ENCODE measurements at places on chromosomes 7 and 10.
A peak's percentile ranks its signal among the peaks of the same experiment; 100 is the strongest.

GRCh38 chr10:110919349-110919931 is at the start of gene SHOC2:
TSS of gene SHOC2 (plus strand) at chr10:110919604. CDS start at chr10:110964359, 44,755 bp downstream.
- peak; percentile 97 for DNase-seq

DNA sequence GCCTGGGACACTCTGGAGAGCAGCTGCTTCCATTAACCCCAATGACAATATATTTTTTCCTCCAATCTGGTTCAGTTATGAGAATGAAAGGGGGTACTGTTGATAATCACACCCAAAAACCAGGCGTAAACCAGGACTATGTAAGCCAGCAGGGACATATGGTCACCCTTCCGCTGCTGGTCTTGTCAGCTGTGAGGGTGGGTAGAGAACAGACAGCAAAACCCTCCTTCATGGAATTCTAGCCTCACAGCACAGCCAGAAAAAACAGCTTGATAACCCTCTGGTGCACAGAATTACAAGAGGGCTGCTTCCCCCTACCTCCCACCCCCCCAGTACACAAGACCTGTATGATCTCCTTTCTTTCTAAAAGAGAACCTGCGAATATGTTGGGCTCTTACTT is 368.8 kb upstream of the ZMIZ1 start:
- DNase-seq, result no peak

DNA sequence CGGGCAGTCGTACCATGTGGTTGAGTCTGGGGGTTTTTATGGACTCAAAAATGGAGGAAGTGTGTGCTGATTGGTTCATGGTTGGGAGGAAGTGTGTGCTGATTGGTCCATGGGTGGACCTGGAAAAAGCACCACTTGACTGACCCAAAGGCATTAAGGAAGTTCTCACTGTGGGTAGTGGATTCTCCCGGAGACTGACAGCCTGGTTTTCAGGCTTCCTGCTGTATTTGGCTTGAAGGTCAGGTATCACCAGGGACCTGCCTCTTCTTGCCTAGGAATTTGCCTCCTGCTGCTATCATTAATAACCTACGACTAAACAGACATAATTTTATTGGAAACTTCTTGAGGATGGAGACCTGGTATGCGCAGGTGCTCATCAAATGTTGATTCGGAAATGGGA is 268.8 kb upstream of the LRGUK start:
- no peak for DNase-seq

DNA sequence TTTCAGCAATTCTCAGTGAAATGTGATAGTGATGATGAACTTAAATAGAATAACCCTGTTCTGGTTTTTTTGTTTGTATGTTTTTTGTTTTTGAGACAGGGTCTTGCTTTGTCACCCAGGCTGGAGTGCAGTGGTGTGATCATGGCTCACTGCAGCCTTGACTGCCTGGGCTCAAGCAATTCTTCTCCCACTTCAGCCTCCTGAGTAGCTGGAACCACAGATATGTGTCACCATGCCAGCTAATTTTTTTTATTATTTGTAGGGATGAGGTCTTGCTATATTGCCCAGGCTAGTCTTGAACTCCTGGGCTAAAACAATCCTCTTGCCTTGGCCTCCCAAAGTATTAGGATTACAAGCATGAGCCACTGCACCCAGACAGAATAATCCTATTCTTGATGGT is 14.3 kb upstream of the COL17A1 start:
- DNase-seq, result no peak

DNA sequence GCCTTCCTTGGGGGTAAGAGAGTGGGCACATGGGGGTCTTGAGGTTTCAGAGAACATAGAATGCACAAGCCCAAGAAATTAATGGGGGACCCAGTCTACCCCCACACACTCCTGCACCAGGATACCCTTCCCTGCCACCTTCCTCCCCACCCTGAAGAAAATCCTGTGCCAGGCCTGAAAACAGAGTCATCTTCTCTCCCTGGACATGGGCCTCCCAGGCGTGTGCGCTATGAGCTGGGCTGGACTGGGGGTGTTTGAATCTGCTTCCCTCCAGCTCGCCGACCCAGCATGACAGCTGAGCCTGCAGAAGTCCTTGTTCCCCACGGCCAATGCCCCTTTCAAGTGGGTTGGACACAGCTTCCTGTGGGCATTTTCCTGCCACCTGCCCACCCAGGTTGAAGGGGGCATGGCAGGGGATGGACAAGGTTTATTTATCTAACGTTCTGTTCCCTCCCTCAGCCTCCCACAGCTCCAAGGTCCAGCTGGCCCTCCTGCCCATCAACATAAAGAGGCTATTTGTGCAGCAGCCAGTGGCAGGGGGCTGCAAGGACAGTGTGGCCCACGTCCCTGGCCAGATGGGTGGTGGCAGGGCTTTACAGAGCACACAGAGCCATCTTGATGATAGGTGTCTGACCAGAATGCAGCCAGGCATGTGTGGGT is 141.0 kb downstream of the SH3PXD2A start:
- DNase-seq, result no peak

DNA sequence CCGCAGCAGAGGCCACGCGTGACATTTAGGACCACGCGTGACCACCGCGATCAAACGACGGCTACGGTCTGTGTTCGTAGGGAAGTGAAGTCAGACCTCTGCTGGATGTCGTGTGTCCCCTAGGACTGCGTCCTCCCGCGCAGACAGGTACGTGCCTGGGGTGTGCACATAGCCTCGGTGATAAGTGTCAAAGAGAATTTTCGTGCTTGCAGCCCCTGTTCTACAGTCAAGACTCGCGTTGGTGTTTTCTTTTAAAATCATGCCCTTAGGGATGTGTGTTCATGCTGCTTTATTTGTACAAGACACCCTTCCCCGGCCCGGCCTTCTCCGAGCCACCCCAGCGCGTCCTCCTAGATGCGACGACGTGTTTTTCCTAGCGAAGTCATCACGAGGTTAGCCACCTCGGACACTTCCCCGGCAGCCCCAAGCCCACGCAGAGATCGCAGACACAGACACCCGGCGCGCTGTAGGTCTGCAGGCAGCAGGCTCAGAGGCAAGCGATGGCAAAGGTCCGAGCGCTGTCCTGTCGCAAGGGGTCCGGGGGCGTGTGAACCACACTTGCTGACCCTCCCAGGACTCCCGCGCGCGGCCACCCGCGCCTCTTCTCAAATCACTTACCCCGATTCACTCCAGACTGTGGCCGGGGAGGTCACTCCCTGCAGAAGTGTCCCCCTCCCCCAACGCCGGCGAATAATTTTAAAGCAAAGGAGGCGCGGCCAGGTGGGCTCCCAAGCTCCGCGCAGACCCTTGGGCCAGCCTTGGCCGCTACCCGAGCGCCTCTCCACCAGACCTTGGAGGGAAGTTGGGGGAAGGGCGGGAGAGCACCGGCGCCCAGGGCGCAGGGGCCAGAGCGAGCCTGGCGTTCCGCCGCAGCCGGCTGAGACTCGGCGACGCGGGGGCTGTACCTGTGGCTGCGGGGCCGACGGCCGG is 552 bp downstream of the MKX start:
- DNase-seq, result no peak

DNA sequence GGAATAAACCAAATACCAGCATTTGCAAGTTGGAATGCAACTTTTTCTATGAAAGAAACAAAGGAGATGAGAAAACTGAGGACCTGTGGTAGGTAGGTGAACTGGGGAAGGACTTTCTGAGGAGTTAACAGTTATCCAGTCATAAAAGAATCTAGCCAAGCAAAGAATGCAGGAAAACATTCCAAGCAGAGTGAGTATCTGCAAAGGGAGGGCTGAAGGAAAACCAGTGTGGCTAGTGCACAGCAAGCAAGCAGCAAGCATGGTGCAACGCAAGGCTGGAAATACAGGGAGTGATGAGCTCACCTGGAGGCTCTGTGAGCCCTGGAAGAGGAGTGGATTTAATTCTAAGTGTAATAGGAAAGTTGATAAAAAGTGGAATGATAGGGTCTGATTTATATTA is 44.0 kb downstream of the RTKN2 start:
- DNase-seq, result no peak

DNA sequence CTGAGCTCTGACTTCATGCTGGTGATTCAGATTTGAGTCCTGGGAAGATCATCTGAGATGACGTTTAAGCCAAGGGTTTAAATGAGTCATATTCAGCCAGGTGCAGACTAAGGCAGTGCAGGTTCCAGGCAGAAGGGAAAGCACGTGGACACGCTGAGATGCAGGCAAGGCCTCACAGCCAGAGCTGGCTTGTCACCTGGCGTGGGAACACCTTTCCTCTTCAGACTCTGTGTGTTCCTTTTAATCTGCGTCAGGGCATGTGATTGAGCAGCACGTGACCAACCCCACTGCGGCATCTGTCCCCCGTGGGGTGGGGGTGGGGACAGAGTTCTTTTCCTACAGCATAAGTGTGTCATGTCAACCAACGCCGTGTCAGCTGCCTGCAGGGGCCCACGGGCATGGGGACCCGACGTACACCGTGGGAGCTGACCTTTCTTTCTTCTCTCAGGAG is 10.7 kb upstream of the IDI2 start:
- no peak for DNase-seq

GRCh38 chr7:46567858-46568257 is 646.8 kb upstream of the IGFBP3 start:
- no peak for DNase-seq

GRCh38 chr7:135917721-135918120 is 59.4 kb downstream of the MTPN start:
- DNase-seq, result no peak

GRCh38 chr7:19119870-19120486 is 2.5 kb upstream of the TWIST1 start:
- DNase-seq, result no peak

DNA sequence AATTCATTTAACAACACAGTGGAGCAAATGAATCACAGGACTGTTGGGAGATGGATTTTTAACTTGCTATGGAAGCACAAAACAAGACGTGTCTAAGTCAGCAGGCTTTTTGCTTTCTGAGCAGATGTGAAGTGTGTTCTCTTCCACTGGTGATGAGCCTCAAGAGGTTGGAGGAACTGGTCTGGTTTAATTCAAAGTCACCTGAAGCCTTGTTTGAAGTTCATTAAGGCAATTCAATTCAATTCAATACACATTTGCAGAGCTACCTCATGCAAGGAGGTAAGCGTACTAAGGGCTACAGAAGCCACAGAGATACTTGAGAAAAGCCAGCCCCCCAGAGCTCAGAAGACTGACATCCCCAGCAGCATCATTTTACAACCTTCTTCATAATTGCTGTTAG is 68.4 kb upstream of the PALS2 start:
- DNase-seq, result no peak

GRCh38 chr10:14004536-14004935 is 326.2 kb downstream of the FRMD4A start:
- no peak for DNase-seq

- no peak for DNase-seq
These were observed 713 bp downstream of the IMMP2L start for GRCh38 chr7:111561654-111561903.

GRCh38 chr7:1101563-1102431 is 13.9 kb downstream of the GPER1 start:
- DNase-seq, result no peak

All from mesothelial cell of epicardium (in vitro differentiated cells).